Immature natural killer cell (primary cell): ENCODE measurements at places on chromosomes 3 and 15. TPM values are rescaled to one million over a fixed set of nuclear protein-coding genes. Genes with fewer than 3 reads are reported as not detected.

GRCh38 chr3:194808640-194809097, 123.0 kb downstream of the FAM43A start:
- no peak for DNase-seq
- H3K27me3 ChIP-seq = no peaks in the 10 kb centered on the region
- H3K4me1 ChIP-seq = no peaks in the 10 kb centered on the region
- no peak overlapping the region for H3K27ac ChIP-seq
- no peak overlapping the region for H3K4me3 ChIP-seq

- no peaks in the 10 kb centered on the region for H3K4me1 ChIP-seq
- DNase-seq = no peak
- no peaks in the 10 kb centered on the region for H3K36me3 ChIP-seq
- no peaks in the 10 kb centered on the region for H3K27me3 ChIP-seq
- H3K27ac ChIP-seq = no peak overlapping the region
These were observed 210.5 kb downstream of the ZIC4 start for GRCh38 chr3:147195887-147196286.

DNA sequence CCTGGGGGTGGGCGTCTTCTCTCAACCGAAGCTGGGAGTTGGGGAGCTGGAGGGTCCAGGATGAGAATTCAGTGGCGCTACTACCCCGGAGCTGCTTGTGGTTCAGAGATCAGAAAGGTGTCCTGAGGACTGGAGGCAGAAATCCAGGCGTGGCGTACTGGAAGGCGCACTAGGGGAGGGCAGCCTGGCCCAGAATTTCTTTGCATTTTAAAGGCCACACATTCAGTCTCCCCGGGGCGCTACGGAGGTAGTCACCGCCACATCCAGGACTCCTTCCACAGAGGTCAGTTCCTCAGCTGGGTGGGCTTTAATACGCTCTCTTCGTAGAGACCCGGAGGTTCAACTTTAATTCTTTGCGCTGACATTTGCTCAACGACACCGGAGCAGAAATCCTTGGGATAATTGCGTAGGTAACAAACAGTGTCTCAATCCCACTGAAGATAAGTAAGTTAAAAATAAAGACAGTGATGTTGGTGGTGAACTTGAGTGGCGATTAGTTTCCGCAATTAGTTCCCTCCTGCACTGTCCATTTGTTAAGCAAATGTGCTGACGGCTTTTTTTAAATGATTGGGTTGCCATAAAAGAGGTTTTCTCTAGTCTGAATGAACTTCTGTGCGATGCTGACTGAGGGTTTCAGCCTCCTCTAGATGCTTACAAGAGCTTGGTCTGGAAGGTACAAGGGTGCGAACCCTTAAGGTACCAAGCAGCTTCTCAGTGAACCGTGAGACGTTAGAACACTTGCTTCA, 535 bp downstream of the MCTP2 start:
- H3K36me3 ChIP-seq = peaks cover 4% of the 10 kb centered on the region
- DNase-seq = no peak
- H3K27me3 ChIP-seq = peaks cover 16% of the 10 kb centered on the region
- peak overlapping the region; percentile 97 for H3K4me3 ChIP-seq
- H3K4me1 ChIP-seq = peaks cover 78% of the 10 kb centered on the region

DNA sequence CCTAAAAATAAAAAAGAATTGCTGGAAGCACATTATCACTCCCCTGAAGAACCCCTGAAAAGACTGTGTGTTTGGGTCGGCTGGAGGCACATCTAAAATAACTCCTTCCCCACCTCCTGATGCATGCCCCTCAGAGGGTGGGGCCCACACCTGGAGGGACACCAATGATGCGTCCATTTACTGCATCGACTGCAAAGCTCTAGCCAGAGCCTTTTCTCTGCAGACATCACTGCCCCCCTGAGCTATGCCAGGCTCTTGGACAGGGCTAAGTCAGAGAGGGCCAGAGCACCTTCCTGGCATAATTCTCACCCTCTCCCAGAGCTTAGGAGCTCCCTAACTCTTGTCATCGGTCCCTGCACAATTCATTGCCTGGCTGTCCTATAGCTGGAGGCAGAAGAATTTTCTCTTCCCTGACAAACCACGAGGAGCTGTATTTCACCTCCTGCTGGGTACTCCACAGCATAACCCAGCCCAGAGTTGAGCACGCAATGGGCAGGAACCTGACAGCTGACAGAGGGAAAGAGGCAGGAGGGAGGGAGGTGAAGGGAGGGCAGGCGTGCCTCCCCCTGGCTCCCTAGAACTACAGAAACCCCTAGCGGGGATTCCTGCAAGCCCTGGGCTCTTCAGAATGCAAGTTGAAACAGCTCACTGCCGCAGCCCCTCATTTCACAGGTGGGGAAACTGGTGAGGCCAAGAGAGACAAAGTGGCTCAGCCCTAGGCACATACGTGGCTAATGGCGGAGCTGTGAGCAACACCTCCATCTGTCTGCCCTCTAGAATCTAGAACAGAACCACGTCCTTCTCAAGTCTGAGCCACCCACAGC, 46.6 kb downstream of the XXYLT1 start:
- H3K4me3 ChIP-seq = no peak overlapping the region
- H3K36me3 ChIP-seq = peaks cover 10% of the 10 kb centered on the region
- no peak for DNase-seq
- H3K27ac ChIP-seq = no peak overlapping the region
- H3K27me3 ChIP-seq = peaks cover 2% of the 10 kb centered on the region

Gene PLS1
- 5.4 TPM for polyA plus RNA-seq

Gene GOLGA8J
- polyA plus RNA-seq = not detected

Gene CPN2
- polyA plus RNA-seq = not detected
